Effector memory CD4-positive, alpha-beta T cell (primary cell): ENCODE measurements at places on chromosomes 3 and 15.

- no peak for DNase-seq
Observed at GRCh38 chr15:66955001-66955516, 110.3 kb upstream of the SMAD3 start.

- DNase-seq: no peak
Observed at GRCh38 chr3:16132190-16132589, 42.3 kb upstream of the GALNT15 start.

- no peak for DNase-seq
Observed at GRCh38 chr3:187227658-187228258, 30.5 kb downstream of the RTP1 start.

DNA sequence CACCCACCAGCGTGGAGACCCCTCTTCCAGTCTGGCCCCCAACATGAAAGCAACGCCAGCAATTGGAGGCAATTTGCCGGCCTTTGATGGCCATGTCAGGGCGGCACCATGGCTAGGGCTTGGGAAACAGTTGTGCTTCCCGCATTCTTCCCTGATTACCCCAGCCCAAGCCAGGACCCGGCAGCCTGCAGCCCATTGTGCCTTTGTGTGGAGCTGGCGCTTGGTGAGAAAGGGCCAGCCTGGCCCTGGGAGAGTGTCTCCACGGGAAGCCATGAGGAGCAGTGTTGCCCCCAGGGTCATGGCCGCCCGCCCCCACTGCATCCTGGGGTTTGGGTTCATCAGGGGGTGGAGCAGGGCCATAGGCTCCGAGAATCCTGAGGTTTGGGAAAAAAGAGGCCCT is 66.0 kb downstream of the DNAJB8 start:
- no peak for DNase-seq

- no peak for DNase-seq
Observed at GRCh38 chr3:102531686-102532085, 96.9 kb downstream of the ZPLD1 start.

- no peak for DNase-seq
Observed at GRCh38 chr3:34056951-34057390, 258.5 kb downstream of the PDCD6IP start.

DNA sequence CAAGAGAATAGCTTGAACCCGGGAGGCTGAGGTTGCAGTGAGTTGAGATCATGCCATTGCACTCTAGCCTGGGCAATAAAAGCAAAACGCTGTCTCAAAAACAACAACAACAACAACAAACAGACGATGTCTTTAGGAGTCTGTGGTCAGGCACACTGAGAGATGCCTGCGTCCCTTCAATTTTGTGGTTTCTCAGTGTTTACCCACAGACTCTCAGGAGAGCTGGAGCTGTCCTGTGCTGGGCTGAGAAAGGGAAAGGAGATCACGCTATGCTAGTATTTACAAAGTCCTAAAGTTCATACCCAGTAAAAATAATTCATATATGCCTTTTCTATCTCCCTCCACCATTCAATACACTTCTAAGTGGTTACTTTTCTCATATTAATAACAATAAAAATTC is 6.3 kb downstream of the LAMP3 start:
- no peak for DNase-seq

GRCh38 chr3:26622621-26623418 is at the start of gene LRRC3B:
LRRC3B (plus strand) TSS chr3:26622772; CDS start chr3:26709673, 86,901 bp downstream.
- DNase-seq: no peak

DNA sequence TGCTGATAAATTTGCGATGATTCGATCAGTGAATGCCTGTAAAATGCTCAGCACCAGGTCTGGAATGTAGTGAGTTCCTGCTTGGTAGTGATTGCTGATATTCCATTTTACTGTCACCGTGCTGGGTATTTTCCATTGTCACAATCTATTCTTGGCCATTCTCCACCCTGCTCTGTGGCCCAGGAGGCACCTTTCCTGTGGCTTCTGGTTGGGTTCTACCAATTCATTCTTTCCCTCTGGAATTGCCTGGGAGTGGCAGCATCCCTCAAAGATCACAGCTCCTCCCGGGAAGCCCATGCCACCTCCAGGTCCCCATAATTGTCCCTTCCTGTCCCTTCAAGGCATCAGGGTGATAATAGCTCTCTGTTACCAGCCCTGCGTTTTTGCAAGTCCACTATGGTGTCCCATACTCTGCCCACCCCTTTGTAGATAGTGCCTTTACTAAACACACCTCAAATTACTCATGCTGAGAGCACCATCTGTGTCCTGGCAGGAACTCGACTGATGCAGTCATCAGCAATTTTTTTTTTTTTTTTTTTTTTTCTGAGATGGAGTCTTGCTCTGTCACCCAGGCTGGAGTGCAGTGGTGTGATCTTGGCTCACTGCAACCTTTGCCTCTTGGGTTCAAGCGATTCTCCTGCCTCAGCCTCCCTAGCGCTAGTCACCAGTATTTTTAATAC is 177.8 kb upstream of the PROK2 start:
- no peak for DNase-seq

GRCh38 chr15:57758560-57758959 is 52.0 kb downstream of the POLR2M start:
- DNase-seq: no peak

- DNase-seq: no peak
Observed at GRCh38 chr3:35201211-35201610, 438.1 kb upstream of the ARPP21 start.

DNA sequence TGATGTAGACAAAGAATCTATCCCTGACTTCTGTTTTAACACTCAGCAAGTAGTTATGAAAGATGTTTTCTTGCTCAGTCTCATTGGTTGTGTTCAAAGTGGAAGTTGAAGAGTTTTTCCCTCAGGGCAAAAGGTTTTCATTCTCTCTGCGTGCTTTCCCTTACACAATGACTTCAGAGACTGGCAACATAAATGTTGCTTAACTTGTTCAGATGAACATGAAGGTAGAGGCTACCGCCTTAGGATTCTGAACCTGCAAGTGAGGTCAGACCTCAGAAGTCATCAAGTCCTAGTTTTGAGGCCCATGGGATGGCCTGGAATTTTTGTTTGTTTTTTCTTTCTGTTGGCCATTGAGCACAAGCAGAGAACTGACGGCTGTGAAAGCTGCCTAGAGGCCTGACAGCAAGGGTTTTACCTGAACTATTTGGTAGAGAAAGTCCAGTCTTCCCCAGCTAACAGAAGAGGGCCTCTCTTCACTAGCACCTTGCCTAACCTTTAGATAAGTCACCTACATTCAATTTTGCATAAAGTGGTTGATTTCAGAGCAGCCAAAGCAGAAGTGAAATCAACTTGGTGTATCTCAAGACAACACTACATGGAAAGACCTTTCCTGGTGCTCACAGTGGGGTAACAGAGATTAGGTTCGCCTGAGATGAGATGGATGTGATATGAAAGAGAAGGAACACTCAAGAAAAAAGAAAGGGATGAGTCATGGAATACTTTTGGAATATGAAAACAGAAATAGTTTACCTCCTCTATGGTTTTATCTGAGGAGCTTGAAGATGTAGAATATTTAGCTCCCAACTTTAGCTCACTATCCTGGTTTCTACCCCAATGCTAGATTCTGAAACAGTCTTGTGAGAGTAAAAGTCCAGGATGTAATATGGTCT is 53.6 kb upstream of the AP4E1 start:
- DNase-seq: no peak

GRCh38 chr3:88311826-88312225 is 162.1 kb downstream of the C3orf38 start:
- no peak for DNase-seq

DNA sequence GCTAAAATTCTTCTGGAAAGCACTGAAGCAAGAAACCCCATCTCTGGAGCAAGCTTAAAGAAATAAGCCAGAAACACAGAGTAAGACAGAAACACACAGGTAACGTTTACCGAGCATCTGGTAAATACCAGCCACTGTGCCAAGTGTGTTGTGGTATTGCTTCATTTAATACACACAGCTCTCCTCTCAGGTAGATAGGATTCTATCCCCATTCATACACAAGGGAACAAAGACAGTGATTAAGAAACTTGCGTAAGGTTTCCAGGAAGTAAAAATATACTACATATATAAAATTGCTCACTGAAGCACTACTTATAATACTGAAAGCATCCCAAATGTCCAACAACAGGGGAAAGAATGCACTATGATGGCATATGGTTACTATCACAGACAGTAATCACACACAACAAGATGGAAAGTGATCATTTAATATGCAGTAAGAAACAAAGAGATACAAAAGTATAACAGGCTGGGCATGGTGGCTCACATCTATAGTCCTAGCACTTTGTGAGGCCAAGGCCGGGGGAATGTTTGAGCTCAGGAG is 27.5 kb downstream of the TAMM41 start:
- DNase-seq: no peak

- DNase-seq: no peak
Observed at GRCh38 chr3:187979564-187979963, 174.4 kb upstream of the LPP start.

GRCh38 chr15:25887870-25888269 is 24.7 kb upstream of the ATP10A start:
- no peak for DNase-seq

- no peak for DNase-seq
Observed at GRCh38 chr3:15220056-15220455, 14.0 kb downstream of the CAPN7 start.

GRCh38 chr3:141272906-141273662 is 41.5 kb downstream of the PXYLP1 start:
- DNase-seq: no peak

- DNase-seq: no peak
Observed at GRCh38 chr3:112365035-112365434, 32.1 kb downstream of the CD200 start.

DNA sequence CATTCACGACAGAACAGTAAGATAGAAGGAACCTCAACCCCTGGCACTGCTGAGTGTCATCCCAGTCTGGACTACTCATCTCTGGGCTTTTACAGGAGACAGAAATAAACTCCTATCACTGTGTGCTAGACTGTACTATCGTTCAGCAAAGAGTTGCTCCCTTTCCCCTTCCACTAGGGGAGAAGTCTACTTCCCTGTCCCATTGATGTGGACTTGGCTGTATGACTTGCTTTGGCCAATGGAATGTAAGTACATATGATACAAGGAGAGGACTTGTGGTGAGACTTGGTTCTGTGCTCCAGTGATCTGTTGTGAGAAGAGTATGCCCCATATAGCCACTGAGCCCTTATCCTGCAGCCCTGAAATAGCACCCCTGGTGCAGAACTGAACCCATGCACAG is 5.3 kb upstream of the KIF7 start:
- no peak for DNase-seq

- no peak for DNase-seq
Observed at GRCh38 chr3:55792009-55792408, 304.9 kb upstream of the WNT5A start.

- no peak for DNase-seq
Observed at GRCh38 chr3:101163554-101163953, 156.8 kb downstream of the IMPG2 start.

DNA sequence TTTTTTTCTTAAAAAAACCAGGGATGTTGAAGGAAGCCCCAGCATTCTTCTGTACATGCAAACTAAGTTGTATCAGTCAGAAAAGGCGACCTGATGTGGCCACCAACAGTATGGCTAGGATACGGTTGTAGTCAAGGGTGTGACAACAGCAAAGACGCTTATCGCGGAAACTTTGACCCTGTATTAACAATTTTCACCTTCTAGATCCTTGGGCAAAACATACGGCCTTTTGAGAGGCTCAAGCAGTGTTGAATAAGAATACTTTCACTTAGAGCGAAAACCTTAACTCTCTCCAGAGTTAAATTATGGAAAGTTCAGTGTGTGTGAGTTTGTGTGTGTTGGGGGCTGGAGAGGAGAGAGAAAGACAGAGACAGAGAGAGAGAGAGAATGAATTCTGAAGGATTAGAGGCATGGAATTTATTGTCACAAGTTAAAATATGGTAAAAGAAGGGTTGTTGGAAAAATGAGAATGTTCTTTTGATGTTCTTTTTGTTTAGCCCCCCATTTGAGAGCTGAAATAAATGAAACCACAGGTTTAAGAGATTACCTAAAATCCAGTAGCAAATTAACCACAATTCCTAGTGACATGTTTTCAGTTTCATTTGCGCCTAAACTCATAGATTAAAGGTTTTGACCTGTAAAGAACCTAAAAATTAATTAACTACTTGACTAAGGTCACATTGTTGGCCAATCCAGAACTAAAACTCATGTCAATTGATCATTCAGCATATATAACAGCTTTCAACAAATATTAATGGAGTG is 9.2 kb downstream of the ALCAM start:
- DNase-seq: no peak

DNA sequence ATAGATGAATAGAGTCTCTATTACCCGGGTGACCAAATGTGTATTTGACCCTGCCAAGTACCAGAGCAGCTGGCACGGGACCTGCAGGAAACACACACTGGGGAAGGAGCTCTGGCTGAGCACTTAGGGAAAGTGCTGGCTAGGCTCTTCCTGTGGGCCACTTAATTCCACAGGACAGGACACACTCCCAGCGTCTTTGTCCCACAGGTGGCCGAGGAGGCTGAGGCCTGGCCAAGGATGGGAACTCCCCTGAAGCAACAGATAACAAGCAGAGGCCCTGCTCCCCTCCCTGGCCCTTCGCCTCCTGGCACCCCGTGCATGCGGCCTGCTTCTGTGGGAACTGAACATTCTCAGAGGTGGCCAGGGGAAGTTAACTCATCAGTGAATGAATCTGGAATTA is 180.8 kb downstream of the ATP10A start:
- no peak for DNase-seq

- no peak for DNase-seq
Observed at GRCh38 chr3:148319161-148319915, 378.4 kb upstream of the AGTR1 start.

GRCh38 chr15:92655178-92655995 is at the start of gene FAM174B:
FAM174B (minus strand) TSS chr15:92655775.
- DNase-seq: no peak

DNA sequence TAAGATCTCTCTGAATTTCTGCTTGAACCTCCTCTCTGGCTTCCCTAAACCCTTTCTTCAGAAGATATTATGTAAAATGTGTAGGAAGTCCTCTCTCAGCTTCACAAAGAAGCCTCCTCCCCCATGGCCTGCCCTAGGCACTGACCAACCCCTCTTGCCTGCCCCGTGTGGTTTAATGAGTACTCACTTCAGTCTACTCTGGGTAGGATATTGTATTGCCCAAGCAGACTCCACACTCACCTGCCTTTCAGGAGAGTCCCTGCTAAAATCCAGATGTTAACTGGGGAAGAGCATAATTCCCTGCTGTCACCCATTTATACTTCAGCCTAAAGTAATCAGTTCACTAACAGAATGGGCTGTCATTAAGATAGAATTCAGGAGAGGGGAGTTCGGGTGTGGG is 2.6 kb upstream of the AGBL1 start:
- no peak for DNase-seq

DNA sequence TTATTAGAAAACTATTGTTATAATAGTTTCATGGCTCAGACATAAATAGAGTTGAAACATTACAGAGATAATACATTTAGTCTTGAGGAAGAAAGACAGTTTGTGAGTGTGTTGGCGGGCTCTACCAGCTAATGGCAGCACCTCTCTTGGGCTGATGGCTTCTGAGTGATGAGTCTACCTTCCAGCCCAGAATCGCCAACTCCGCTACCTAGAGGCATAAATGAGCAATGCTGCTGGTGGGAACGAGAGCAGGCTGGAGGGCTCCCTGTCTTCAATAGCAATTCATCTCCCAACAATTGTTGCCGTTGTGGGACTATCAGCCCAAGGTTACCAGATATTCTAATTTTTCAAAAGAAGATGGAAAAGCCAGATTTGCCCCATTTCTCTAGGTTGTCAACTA is 388.7 kb downstream of the FOXP1 start:
- DNase-seq: no peak
